ENCODE measurements at places on chromosomes 16 and 17.

- no peak for DNase-seq
Observed at GRCh38 chr17:2051933-2052559, 2.9 kb upstream of the HIC1 start.

- DNase-seq, result no peak
Observed at GRCh38 chr17:26731005-26731921, 562.7 kb upstream of the WSB1 start.

DNA sequence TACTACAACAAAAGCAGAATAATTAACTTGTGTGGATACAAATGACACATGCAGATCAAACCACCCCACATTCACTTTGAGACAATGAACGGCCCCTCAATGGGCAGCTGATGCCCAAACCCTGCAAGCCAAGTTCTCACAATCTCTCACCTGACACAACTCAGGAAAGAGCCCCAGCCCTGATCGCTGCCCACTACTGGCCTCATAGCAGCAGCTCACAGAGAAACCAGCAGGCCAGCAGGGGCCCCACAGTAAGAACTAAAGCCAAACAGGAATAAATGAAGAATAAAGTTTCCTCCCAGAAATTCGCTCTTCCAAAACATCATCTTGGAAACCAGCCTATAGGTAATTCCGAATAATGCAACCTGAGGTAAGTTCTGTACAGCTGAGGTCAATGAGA lies 7.7 kb downstream of the AKTIP start:
- no peak for DNase-seq

GRCh38 chr17:32870027-32870670 lies 6.8 kb downstream of the MYO1D start:
- no peak for DNase-seq

DNA sequence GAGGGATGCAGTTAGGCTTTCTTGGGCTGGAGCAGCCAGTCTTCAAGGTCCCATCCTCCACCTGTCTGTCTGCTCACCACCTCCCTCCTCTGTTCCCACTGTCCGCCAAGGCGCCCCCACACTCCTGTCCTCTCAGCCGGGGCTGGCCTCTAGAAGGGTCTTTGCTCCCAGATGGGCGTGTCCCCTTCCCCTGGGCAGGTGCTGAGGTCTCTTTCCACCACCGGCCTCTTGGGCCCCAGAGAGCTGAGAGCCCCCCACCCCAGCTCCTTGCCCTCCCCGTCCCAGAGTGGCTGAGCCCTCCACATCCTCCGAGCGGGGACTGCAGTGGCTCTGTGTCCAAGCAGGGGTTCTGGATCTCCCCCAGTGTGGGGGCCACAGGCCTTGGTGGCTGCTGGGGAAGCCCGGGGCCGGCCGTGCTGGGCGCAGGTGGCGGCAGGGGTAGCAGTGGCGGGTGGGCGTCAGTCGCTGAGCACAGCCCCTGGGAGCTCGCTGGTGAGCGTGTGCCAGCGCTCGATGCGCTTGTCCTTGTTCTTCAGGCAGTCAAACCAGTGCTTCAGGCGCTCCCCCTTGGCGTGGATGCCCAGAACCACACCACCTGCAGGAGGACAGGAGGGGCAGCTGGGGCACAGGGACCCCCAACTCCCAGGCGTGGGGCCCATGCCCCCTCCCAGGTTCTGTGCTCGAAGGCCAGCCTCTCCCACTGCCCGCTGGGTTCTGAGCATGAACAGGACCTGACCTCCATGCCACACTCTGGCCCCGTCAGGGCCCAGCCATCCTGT lies 9.8 kb downstream of the SCGB1C2 start:
- DNase-seq, result no peak

DNA sequence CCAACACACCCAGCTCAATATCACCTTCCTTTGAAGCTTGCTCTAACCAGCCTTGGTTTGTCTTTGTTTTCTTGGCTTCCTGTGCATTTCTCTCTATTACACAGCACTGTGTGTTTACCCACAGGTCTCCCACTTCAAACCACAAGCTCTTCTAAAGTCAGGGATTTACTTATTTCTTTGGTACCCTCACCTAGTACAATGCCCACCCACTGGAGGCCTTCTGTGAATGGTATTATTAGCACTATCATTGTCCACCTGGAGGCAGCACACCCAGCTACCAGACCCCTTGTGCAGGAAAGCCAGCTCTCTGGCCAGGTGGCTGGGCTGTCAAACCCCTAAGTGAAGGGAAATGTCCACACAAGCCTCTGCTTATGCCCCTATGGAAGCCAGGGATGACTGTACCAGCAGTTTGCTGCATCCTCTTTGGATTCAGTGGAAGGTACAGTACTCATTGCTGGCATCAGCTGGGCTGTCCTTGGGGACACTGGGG lies 9.4 kb upstream of the TOP2A start:
- DNase-seq, result no peak

- no peak for DNase-seq
Observed at GRCh38 chr17:55743103-55743679, 7.7 kb upstream of the PCTP start.

- no peak for DNase-seq
Observed at GRCh38 chr16:49755313-49755620, 100.6 kb downstream of the ZNF423 start.

GRCh38 chr17:74493331-74493833 lies 26.9 kb downstream of the CD300A start:
- DNase-seq, result peak; percentile 72

- peak; percentile 87 for DNase-seq
Observed at GRCh38 chr17:75764711-75765421, at the start of gene GALK1. Gene GALK1 (minus strand): TSS chr17:75765192. CDS start chr17:75765136, 56 bp downstream.

GRCh38 chr16:17963185-17963836 lies 373.2 kb downstream of the NPIPA8 start:
- no peak for DNase-seq

DNA sequence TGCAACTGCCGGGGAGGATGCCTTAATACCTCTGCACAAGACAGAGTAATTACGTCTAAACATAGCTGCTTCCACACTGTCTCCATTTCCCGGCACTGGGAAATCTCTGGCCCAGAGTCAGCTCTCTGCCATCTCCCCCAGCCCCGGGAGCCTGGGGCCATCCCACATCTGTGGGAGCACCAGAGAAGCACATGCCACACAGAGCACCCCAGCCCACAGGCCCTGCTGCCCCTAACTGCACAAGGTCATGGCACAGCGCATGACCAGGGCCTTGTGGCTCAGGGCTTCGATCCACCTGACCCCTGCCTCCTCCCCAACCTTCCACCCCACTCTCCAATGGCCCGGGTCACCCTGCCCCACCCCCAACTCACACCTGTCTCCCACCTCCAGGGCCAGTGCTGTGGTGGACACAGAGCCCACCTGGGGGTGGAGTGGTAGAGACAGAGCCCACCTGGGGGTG lies 36.6 kb upstream of the RBFOX3 start:
- no peak for DNase-seq

- DNase-seq, result no peak
Observed at GRCh38 chr16:20910781-20911321, 10.3 kb downstream of the LYRM1 start.

- no peak for DNase-seq
Observed at GRCh38 chr17:48093341-48094045, 7.8 kb downstream of the CBX1 start.
